Left ventricle myocardium superior (tissue), 1 donor: ENCODE measurements at places on chromosomes 6 and 20. TPM values are rescaled to one million over a fixed set of nuclear protein-coding genes. Genes with fewer than 3 reads are reported as not detected.
A peak's percentile ranks its signal among the peaks of the same experiment; 100 is the strongest.

- DNase-seq: peak; percentile 58
These were observed 129.9 kb downstream of the LPA start for GRCh38 chr6:160534050-160534696.

GRCh38 chr6:81996414-81996813 is 243.9 kb upstream of the TENT5A start:
- DNase-seq: no peak

DNA sequence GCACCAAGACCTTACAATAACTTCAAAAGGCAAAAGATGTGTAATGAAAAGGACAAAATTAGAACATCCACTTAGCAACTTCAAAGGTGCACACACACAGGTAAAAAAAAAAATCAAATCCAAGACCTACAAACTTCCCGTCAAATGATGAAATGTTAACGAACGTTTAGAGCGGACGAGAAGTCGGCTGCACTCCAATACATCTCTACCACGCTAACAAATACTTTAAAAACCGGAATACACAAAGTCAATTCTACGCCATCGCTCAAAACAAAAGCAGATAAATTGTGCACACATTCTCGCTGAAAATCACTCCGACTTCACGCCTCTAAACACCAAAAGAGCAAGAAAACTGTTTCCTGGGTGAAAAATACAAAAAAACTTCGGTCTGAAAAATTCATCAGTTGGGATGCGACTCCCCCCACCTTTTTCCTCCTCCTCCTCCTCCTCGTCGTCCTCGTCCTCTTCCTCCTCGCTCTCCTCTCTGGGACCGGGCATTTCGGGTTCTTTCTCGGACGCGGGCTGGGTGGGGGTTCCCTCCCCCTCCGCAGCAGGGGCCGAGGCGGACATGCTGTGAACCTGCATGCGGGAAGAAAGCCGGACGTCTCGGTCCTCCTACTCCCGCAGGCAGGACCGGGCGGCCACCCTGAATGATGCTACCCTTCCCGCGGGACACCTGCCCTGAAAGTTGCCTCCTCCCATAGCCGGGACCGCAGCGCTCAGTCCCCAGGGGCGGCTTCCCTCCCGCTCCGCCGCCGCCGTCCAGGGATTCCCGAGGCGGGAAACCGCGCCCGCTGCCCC is 712 bp downstream of the DEK start:
- DNase-seq: no peak

GRCh38 chr6:160505970-160506369 is 157.8 kb downstream of the SLC22A3 start:
- no peak for DNase-seq

DNA sequence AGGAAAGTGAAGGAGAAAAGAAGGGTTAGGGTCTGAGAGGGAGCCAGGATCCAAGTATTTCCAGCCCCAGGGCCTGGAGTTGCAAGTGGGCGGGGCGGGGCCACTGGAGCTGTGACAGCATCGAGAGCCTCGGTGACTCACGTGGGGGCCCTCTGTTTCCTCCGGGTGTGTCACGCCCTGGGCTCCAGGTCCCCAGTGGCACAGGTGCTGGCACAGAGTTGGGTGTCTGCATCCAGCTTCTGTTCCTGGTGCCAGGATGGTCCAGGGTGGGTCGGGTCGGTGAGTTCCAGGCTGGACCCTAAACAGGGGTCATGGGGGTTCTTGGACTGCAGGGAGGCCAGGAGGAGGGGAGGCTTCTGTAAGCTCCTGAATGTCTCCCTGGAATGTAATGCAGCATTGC is 16.7 kb downstream of the RAET1L start:
- DNase-seq: no peak

DNA sequence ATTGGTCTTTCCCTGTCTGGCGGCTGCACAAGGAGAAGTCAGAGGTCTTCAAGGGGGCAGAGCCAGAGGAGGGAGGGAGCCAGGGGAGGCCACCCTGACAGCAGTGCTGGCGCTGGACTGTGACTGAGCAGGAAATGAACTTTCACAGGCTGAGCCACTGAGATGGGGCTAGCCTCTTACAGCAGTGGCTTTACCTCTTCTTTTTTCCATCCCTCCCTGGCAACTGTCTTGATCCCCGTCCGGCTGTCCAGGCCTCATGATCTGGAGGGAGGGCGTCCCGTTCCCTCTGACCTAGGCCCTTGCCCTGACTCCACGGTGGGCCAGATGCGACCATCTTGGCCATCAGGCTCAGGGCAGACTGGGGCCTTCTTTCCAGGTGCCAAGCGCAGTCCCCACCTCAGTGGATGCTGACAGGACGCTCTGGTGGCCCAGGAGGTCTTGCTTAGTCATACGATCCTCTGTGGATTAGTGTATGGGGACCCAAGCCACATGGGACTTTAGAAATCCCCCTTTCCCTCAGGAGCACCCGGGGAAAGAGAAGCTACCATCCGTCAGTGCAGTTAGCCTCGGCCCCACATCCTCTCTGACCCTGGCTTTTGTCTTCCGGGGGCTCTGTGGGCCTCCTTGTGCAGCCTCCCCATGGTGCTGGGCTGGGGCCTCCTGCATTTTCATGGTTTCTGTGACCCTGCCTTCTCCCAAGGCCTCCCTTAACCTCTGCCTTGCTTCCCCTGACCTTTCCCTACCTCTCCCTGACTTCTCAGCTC is 57.4 kb upstream of the CCDC167 start:
- no peak for DNase-seq

- DNase-seq: peak; percentile 77
These were observed 213.5 kb upstream of the PDE10A start for GRCh38 chr6:165876588-165876987.

- DNase-seq: no peak
These were observed 16.4 kb upstream of the CFAP206 start for GRCh38 chr6:87391334-87391733.

GRCh38 chr6:159969204-159969912 is 476 bp downstream of the IGF2R start:
- peak; percentile 69 for DNase-seq

GRCh38 chr6:136016228-136017225 is 165.0 kb downstream of the PDE7B start:
- no peak for DNase-seq

- DNase-seq: no peak
These were observed 191.3 kb downstream of the TSHZ2 start for GRCh38 chr20:53163486-53163885.

DNA sequence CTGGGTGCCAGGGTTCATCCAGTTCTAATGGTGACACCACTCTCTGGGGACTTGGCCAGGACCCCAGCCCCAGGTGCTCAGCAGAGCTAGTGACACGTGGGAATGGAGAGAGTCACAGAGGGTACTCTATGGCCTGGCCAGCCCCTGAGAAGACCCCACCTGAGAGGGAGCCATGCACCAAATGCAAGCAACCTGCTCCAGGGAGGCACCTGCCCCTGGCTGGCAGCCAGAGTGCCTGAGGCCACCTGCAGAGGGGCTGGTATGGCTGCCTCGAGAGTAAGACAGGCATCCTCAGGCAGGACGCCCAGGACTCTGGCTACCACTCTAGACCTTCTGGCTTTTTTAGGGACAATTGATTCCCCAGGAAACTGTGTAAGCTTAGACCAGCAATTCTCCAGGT is 38.6 kb upstream of the CST7 start:
- no peak for DNase-seq

Gene SNRPB
- 51.3 TPM for total RNA-seq

Gene SERINC3
- total RNA-seq: 89.9 TPM

Gene OPRM1
- not detected for total RNA-seq

Gene CENPQ
- total RNA-seq: 3.2 TPM

Gene ANKRD60
- not detected for total RNA-seq
